ENCODE measurements at places on chromosomes 3 and 15.

- DNase-seq, result no peak
Observed at GRCh38 chr3:62253971-62254370, 119.4 kb downstream of the FEZF2 start.

- DNase-seq, result no peak
Observed at GRCh38 chr3:184676927-184677326, 34.9 kb downstream of the MAGEF1 start.

- DNase-seq, result no peak
Observed at GRCh38 chr15:77858792-77859490, 218.6 kb downstream of the TBC1D2B start.

- DNase-seq, result no peak
Observed at GRCh38 chr15:69244798-69245197, 53.9 kb upstream of the PAQR5 start.

DNA sequence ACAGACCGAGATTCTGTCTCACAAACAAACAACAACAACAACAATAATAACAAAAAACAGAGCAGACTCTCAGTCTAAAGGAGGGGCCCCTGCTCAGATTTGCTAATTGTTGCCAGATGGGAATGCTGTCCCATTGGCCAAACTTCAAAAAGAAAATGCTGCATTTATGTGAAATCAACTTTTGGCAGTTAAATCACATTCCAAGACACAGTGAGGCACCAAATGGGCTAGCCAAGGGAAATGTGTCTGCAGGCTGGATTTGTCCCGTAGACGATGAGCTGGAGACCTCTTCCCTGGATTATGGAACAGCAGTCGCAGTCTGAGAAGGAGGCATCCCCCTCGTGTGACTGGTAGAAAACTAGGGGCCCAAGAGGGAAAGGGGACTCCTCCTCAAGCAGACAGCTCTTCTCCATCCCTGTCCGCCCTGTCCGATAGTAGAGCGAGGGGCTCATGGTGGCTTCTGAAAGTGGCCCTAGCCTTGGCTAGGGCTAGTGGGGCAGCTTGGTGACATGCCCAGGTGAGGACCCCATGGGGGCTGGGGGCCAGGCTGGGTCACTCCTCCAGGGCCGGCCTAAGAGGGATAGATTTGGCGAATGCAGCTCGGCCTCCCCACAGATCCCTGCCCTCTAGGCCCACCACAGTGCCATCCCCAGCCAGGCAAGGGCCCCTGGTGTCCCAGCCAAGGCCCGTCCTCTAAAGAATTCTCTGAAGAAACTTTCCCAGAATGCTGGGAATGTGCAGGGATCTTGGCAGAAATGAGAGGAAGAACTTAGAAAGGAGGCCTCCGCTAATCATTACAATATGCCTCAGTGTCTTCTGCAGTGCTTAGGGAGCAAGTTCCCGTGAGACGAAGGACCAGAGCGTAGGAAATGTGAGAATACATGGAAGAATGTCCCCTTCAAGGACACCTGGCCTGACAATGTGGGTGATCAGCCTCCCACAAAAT lies 2.0 kb downstream of the SLC22A14 start:
- DNase-seq, result no peak

DNA sequence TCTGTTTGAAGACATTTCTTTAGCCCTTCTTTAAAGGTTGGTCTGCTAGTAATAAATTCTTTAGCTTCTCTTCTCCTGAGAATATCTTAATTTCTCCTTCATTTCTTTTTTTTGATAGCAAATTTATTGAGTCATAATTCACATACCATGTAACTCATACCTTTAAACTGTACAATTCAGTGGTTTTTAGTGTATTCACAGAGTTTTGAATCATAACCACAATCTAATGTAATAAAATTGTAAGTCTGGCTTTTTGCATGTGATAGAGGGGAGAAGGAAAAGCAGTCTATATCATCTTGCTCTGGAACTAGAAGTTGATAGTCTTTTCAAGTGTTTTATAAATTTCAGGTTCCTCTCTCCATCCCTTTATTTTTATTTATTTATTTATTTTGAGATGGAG lies 81.3 kb downstream of the APBA2 start:
- no peak for DNase-seq

DNA sequence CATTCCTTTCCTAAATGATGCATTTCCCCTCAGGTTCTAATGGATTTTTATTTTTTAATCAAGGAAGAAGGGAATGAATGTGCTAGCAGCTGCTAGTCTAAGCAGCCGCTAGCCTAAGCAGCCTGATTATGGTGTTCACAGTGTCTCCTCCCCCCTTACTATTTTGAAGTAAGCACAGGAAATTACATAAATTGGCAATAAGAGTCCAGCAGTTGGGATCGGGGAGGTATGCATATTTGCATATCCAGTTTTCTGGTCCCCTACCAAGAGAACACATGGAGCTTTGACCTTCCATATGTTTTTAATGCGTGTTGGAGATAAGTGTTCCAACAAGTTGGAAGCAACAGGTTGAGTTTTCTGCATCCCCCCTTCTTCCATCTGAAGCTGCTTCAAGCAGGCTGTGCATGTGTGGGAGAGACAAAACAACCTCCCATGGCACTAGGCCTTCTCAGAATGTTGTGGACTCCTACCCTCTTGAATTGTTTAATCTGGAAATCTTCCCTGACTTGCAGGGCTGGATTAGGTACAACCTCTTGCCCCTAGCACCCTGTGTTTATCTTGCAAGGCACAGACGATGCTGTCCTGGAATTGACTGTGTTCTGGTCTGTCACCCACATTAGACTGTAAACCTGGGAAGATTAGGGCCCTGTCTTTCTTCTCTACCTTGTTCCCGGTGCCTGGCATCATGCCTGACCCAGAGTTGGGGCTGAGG lies 124.8 kb upstream of the LRIG1 start:
- DNase-seq, result no peak

GRCh38 chr3:105798381-105798934 lies 70.4 kb downstream of the CBLB start:
- DNase-seq, result no peak

DNA sequence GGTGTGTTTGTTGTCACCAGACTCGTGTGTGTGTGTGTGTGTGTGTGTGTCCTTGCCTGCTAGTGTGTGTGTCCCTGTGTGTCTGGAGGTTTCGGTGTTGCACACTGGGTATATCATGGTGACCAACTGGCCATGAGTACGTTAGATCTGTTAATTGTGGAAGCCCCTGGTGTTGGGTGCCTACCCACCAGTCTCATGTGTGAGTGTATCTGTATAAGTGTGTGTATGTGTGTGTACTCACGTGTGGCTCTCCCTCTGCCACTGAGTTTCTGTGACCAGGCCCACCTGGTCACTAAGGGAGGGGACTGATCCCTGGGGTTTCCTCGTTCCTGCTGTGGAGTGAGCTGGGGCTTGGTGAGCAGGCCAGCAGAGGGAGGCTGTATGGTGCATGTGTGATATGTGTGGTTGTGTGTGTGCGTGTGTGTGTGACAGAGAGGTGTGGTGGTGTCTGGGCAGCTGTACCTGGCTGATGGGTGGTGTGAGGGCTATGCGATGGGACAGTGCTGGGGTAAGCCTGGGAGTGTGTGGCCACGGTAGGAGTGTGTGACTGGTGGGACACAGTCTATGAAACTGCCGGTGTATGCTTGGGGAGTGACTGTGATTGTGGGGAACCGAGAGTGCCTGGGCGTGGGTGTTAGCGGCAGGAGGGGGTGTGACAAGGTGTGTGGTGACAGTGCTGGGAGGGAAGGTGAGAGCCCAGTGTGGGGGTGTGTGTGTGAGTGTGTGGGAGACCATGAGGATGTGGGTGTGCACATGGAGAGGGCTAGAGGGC lies 1.8 kb downstream of the PRKCD start:
- no peak for DNase-seq

DNA sequence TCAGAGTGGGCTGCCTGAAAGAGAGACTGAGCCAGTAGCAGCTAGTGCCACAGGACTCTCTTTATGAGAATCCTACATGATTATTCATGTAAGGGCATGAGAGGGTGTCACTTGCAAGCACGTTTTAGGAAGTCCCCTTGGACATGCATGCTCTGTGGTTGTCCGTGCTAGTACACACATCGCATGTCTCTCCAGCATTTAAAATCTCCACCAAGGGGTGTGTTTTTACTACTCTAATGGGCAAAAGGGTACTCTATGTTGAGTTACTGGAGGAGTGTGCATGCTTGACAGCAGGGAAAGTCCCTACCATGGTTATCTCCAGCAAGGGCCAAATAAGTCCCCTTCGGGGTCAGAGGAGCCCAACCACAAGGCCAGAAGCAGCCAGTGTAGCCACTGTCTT lies 70.7 kb downstream of the DCLK3 start:
- no peak for DNase-seq

DNA sequence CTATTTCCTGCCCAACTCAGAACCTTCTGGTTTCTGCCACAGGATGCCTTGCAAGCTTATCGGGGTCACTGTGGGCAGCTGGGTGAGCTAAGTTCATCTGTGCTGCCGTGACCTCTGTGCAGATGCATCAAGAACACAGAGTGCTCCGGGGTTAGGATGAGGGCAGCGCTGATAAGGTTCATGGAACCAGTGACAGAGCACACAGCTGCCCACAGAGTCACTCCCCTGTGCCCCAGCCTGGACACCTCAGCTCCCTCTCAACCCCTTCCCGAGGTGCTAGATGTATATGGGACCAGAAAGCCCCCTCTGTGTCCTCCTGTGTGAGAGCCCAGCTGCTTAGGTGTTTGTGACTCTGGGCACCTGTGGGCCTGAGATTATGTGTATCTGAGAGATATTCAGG lies 15.8 kb upstream of the ALAS1 start:
- DNase-seq, result no peak

DNA sequence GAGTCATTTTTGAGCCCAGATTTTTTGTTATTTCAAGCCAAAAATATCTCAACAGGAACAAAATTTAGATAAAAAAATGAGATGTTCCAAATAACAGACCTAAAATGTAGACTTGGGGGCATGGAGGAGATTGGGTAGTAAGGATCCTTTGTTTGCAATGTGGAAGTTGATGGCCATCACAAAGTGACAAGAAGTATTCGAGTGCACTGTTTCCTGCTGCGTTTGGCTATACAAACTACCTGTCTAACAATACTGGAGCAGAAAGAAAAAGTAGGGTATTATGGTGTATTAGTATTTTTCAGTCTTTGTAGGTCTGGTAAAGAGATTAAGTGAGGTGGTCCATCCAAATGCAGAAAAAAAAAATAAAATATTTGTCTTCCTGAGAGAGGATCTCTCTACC lies 284.2 kb downstream of the C3orf38 start:
- DNase-seq, result no peak

- DNase-seq, result no peak
Observed at GRCh38 chr3:86938416-86939105, 52.4 kb downstream of the VGLL3 start.

DNA sequence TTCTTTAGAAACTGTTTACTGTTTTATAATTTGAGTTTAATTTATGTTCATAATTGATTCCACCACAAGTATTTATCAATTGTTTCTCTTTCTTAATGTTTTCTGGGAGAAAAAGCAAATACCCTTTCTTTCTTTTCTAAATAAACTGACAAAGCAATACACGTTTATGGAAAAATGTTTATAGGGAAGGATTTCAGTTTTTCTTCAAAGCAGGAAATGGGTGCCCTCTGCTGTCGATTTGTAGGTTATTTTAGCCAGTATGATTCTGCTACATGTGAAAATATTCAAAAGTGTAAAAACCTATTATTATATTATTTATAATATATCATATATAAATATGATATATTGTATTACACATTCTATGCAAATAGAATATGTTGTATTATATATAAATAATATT lies 921.0 kb upstream of the ROBO1 start:
- no peak for DNase-seq

DNA sequence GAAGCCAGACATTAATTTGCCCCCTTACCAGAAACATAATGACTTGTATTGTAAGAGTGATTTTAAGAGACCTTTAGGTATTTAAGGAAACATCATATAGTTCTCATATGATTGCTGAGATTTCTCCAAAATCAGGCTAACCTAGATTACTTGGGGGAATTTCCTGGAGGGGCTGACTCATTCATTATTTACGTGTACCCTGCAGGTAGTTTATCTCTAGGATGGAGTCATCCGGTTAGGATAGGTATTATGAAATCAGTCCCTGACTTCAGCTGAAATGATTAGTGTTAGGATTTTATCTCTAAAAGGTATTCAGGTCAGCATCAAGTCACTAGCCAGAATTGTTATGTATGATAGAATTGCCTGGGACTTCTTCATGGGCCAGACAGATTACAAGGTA lies 97.5 kb downstream of the TCF12 start:
- DNase-seq, result no peak

GRCh38 chr15:63256433-63257274 lies 20.8 kb upstream of the APH1B start:
- DNase-seq, result peak; percentile 71

GRCh38 chr3:184680385-184681345 lies 31.2 kb downstream of the MAGEF1 start:
- DNase-seq, result no peak

- no peak for DNase-seq
Observed at GRCh38 chr3:158140396-158140795, 30.5 kb downstream of the RSRC1 start.

DNA sequence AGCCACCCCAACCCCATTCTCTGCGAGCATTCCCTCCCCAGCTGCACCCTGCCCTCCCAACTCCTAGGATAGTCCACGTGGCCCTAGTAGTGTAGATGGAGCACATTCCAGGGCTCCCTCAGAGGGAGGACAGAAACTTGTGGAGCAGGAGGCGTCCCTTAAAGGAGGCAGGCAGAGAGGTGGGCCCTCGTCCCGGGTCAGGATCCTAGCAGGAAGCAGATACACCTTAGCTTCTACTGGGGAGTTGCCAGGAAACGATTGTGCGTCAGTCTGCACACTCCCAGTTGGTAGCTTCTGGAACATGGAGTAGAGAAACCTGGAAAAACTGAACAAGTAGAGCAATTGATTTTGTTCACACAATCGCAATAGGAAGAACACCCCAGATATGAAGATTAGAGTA lies 43.9 kb upstream of the KLHL25 start:
- DNase-seq, result no peak

DNA sequence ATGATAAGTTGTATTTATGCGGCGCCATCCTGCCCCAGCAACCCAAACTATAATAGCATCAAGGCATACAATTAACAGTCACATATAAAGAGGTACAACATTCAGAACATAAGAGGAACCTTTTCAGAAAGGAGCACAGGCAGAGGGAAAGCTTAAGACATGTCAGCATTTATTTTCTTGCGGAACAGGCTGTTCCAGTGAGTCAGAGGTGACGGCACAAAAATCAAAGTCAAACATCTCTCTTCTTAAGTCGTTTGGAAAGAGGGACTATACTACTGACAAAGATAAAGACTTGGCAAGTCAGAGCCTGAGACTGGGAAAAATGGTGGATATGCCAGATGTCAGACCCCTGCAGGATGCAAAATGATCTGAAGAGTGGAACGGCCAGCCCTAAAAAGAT lies 128.4 kb downstream of the CTNNB1 start:
- no peak for DNase-seq

DNA sequence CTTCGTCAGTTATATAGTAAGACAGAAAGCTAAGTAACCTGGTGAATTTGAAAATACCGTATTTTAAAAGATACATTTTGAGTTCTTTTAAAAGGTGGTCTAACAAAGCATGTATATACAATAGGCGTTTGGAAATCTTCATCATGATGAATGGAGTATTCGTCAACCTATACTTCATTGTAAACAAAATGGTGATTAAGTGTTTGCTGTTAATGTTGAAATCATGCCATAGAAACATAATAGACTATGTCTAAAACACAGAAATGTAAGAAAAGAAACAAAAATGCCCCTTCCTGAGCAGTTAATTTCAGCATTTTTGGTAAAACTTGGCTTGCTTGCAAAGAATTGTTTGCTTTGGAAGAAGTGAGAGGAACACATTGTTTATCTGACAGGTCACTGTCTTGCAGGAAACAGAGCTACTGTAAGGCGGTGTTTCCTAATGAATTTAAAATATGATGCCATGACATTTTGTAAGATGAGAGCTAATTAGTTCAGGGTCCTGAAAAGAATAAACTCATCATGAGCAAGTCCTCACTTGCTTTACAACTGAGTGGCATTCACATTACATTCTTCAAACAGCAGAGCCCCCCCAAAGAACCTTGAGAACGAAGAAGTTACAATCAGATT lies 126.7 kb downstream of the SERPINI1 start:
- no peak for DNase-seq

Measured in COLO829 (cell line).